ENCODE measurements at places on chromosomes 2 and 18.

GRCh38 chr18:32975163-32975436 lies 202.3 kb upstream of the KLHL14 start:
- no peaks in the 10 kb centered on the region for H3K27me3 ChIP-seq
- H3K36me3 ChIP-seq: no peaks in the 10 kb centered on the region
- H3K4me1 ChIP-seq: peaks cover 5% of the 10 kb centered on the region
- no peak overlapping the region for H3K4me3 ChIP-seq
- no peak overlapping the region for H3K27ac ChIP-seq

- peaks cover 80% of the 10 kb centered on the region for H3K4me1 ChIP-seq
- H3K27me3 ChIP-seq: no peaks in the 10 kb centered on the region
- H3K4me3 ChIP-seq: peak overlapping the region; percentile 12
- H3K36me3 ChIP-seq: peaks cover 18% of the 10 kb centered on the region
- peak overlapping the region; percentile 65 for H3K27ac ChIP-seq
These were observed 5.0 kb downstream of the TANK start for GRCh38 chr2:161165266-161165665.

DNA sequence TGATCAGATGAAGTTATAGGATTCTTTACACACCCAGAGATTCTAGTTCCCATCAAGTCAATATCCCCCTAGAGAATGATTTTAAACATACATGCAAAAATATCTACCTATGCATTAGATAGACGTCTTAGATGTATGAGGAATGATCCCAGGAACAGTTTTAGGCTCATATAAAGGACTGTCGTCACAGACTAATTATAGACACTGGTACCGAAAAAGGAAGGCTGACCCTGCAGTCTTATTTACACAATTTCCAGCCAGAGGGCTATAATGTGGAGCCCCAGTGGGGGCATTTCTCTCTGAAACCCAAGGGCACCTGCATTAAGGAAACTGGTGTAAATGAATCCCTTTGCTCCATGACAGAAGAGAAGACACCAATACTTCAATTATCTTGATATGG lies 170.4 kb downstream of the ZNF521 start:
- no peak overlapping the region for H3K27ac ChIP-seq
- DNase-seq: no peak
- no peak overlapping the region for H3K4me3 ChIP-seq
- H3K4me1 ChIP-seq: no peaks in the 10 kb centered on the region

- H3K4me1 ChIP-seq: peaks cover 30% of the 10 kb centered on the region
- H3K27me3 ChIP-seq: no peaks in the 10 kb centered on the region
- peak overlapping the region; percentile 58 for H3K27ac ChIP-seq
- H3K36me3 ChIP-seq: no peaks in the 10 kb centered on the region
These were observed 25.2 kb upstream of the FAM117B start for GRCh38 chr2:202609381-202610145.

- H3K4me1 ChIP-seq: peaks cover 47% of the 10 kb centered on the region
- peak overlapping the region; percentile 97 for H3K27ac ChIP-seq
- H3K4me3 ChIP-seq: no peak overlapping the region
- no peaks in the 10 kb centered on the region for H3K27me3 ChIP-seq
- DNase-seq: no peak
These were observed 62.4 kb downstream of the INPP5D start for GRCh38 chr2:233122541-233122940.

- H3K36me3 ChIP-seq: no peaks in the 10 kb centered on the region
- peaks cover 2% of the 10 kb centered on the region for H3K27me3 ChIP-seq
- DNase-seq: no peak
- no peaks in the 10 kb centered on the region for H3K4me1 ChIP-seq
- no peak overlapping the region for H3K4me3 ChIP-seq
These were observed 76.6 kb upstream of the BZW1 start for GRCh38 chr2:200735061-200735460.

DNA sequence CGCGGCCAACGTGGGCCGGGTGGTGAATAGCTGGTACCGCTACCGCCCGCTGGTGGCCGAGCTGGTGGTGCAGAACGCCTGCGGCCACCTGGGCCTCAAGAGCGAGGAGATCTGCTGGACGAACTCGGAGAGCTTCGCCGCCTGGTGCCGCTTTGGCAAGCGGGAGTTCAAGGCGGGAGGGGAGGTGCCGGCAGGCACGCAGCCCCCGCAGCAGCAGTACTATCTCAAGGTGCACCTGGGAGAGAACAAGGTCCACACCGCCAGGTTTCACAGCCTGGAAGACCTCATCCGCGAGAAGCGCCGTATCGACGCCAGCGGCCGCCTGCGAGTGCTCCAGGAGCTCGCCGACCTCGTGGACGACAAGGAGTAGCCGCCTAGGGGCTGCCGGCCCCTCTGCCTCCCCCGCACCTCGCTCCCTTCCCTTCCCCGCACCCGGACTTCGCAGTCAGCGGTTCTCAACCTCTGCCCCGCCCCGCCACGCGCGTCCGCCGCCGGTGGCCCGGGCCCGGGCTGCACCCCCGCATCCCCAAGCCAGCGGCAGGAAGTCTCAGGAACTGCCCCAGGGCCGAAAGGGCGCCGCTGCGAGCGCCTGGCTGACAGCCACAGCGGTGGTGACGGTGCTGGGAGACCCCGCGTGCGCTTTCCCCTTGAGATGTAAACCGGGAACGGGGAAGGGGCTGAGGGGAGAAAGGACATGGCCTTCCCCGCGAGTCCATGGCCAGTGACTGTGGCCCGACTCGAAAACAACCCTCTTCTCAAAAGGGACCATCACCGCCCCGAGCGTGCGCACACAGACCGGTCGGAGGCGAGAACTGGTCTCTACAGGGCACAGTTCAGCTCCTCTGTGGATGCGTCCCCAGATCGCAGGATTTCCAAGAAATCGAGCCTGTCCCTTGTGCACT lies 2.2 kb downstream of the LRATD1 start:
- H3K36me3 ChIP-seq: no peaks in the 10 kb centered on the region
- H3K4me1 ChIP-seq: no peaks in the 10 kb centered on the region
- H3K27me3 ChIP-seq: no peaks in the 10 kb centered on the region
- no peak for DNase-seq
- no peak overlapping the region for H3K4me3 ChIP-seq
- H3K27ac ChIP-seq: no peak overlapping the region

DNA sequence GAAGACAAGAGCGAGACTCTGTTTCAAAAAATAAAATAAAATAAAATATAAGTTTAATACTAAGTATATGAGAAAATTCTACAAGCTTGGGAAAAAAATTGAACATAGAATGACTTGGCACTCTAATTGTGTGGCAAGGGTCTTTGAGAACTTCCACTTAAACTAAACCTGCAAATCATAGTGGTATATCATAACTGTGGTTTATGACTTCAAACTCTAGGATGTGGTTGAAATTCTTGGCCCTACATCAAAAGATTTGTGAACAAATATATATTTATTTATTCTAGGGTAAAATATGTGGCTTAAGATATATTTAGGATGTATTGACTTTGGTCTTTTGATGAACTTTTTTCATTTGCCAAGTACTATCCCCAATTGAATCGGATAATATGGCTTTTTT lies 3.1 kb upstream of the FAM171B start:
- no peaks in the 10 kb centered on the region for H3K36me3 ChIP-seq
- no peak for DNase-seq
- H3K4me3 ChIP-seq: no peak overlapping the region
- no peak overlapping the region for H3K27ac ChIP-seq
- peaks cover 13% of the 10 kb centered on the region for H3K4me1 ChIP-seq

DNA sequence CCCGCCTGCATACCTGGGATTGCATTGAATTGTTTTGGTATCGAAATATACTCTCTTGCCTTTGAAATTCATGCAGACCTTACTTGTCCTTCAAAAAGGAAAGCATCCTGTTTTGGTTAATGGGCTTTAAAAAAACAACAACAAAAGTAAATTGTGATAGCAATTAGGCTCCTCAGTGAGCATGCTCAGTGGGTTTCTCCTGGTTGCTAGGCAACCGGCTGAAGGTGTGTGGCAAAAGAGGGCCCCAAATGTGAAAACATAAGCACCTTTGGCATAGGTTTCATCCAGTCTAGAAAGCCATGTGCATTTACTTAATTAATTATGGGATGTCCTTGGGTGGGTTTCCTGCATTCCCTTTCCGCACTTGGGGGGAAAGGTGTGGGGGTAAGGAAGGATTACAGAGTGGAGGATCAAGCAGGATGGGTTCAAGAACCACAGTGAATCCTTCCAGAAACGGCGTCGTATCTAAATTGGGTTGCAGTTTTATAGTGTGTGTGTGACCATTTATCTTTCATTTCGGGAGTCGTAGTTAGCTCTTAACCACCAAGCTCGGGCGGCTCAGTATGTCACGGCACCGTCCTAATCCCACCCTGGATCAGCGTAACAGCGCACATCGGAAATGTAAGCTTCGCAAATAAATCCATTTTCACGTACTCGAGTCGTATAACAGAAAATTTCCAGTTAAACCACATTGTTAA lies 274.9 kb upstream of the TCF4 start:
- H3K36me3 ChIP-seq: no peaks in the 10 kb centered on the region
- no peaks in the 10 kb centered on the region for H3K27me3 ChIP-seq
- H3K27ac ChIP-seq: no peak overlapping the region
- H3K4me3 ChIP-seq: no peak overlapping the region

DNA sequence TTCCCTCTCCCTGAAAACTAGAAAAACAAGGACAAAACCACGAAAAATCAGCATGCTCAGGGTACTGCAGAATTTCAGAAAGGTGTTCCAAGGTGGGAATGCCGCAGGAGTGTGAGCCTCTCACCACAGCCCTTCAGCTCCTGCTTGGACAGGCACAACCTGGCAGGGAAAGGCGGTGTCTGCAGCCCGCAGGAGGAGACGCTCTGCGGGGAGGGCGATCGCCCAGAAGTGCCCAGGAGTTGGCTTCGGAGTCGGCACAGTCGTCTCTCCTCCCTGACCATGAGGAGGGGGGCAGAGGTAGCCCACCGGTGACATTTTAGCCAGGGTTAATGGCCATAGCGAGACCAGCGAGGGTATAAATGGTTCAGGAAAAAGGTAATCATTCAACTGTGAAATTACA lies 57.2 kb downstream of the TMEM18 start:
- no peaks in the 10 kb centered on the region for H3K4me1 ChIP-seq
- H3K36me3 ChIP-seq: no peaks in the 10 kb centered on the region
- no peak for DNase-seq
- no peaks in the 10 kb centered on the region for H3K27me3 ChIP-seq
- H3K27ac ChIP-seq: no peak overlapping the region
- no peak overlapping the region for H3K4me3 ChIP-seq

DNA sequence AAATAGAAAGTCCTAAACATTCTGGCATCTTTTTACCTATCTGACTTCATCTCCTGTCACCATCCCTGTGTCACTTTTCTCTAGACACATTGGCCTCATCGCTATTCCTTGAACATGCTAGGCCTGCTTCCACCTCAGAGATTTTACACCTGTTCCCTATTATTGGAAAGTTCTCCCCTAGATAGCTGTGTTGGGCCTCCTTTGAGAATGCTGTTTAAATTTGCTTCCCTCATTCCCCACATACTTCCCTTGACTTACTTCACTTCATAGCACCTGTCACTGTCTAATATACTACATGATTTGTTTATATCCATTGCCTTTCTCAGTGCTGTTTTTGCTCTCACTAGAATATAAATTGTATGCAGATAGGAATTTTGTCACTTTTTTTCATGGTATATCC lies 317.0 kb upstream of the GCFC2 start:
- no peaks in the 10 kb centered on the region for H3K4me1 ChIP-seq
- H3K36me3 ChIP-seq: no peaks in the 10 kb centered on the region
- no peak overlapping the region for H3K4me3 ChIP-seq
- no peak for DNase-seq
- H3K27ac ChIP-seq: no peak overlapping the region
- no peaks in the 10 kb centered on the region for H3K27me3 ChIP-seq

DNA sequence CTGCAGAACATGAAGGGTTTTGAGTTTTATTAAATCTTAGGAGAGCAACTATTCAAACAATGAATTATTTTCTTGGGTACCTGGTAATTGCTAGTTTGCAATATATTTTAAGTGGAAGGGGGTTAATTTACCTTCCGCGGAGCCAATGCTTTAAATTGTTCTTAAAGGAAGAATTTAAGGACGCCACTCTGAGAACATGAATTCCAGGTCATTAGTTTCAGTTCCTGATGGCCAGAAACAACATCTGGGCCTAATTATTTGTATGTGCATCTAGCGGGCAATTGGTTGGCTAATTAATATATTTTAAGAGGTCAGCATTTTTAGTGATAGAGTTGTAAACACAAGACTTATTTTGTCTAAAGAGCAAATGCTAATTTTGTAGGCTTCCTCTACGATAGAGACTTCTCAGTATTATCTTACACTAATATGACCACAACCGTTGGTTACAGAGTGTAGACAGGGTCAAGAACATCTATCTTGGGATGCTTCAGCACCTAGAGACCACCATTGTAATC lies 40.8 kb downstream of the CCBE1 start:
- no peaks in the 10 kb centered on the region for H3K4me1 ChIP-seq
- H3K36me3 ChIP-seq: no peaks in the 10 kb centered on the region
- H3K27ac ChIP-seq: no peak overlapping the region
- H3K4me3 ChIP-seq: no peak overlapping the region
- DNase-seq: no peak
- H3K27me3 ChIP-seq: no peaks in the 10 kb centered on the region

GRCh38 chr18:6119761-6120160 lies 224.4 kb upstream of the TMEM200C start:
- H3K4me3 ChIP-seq: no peak overlapping the region
- no peak overlapping the region for H3K27ac ChIP-seq
- no peaks in the 10 kb centered on the region for H3K27me3 ChIP-seq
- H3K36me3 ChIP-seq: no peaks in the 10 kb centered on the region
- no peaks in the 10 kb centered on the region for H3K4me1 ChIP-seq
- DNase-seq: no peak

DNA sequence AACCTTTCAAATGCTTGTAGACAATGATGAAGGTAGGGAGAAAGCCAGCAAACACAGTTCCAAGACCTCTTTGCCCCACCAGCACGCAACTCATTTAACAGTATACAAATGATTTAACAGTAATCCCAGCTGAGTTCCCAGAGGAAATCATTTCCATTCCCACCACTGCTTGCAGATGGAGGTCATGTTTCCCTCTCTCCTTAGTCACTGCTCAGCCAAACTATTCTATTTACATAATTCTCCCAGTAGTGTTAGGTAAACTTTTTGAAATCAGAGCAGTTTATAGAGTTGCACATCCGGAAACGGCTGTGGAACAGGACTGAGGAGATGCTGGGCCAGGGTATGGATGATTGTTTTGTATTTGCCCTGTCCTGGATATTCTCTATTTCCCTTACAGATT lies 328.5 kb downstream of the FIGN start:
- no peak for DNase-seq
- H3K27me3 ChIP-seq: no peaks in the 10 kb centered on the region
- H3K27ac ChIP-seq: no peak overlapping the region
- H3K36me3 ChIP-seq: no peaks in the 10 kb centered on the region
